GM19239 (cell line): ENCODE measurements at places on chromosomes 7 and 10.

GRCh38 chr7:2894118-2894940 lies 50.2 kb upstream of the GNA12 start:
- peak; percentile 56 for DNase-seq

- no peak for DNase-seq
Observed at GRCh38 chr10:87733081-87733480, 73.4 kb downstream of the PAPSS2 start.

- DNase-seq: no peak
Observed at GRCh38 chr7:100613412-100614175, 1.3 kb downstream of the MOSPD3 start.

DNA sequence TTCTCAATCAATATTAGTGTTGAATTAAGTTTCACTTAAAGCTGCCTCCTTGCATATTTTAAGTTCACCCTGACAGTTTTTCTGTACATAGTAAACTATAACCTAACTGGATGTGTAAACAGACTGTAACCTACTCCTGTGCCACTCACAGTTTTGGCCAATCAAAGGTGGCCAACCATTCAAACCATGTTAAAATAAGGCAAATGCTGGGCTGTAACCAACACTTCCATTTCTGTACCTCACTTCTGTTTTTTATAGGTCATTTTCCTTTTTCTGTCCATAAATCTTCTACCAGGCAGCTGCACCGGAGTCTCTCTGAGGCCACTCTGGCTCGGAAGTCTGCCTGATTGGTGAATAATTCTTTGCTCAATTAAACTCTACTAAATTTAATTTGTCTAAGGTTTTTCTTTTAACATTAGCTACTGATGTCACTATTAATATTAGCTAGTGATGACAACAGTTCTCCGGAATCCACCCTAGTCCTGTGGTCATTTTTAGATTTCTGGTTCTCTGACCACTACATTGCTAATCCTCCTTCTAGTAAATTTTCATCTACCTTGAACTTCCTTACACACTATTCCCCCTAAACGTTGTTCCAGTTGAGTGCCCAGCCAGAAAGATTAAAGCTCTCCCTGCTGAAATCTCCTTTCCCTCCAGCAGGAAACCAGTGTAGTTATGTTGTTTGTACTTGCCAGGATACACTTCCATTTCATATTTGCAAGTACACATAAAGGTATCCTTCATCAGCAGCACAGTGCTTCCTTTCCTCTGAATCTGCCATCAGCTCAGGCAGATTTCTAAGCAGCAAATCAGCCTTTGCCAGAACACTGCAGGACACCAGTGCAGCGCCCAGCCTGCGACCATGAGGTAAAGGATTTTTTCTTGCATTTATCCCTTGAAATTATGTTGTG lies 18.6 kb upstream of the IFIT2 start:
- no peak for DNase-seq

DNA sequence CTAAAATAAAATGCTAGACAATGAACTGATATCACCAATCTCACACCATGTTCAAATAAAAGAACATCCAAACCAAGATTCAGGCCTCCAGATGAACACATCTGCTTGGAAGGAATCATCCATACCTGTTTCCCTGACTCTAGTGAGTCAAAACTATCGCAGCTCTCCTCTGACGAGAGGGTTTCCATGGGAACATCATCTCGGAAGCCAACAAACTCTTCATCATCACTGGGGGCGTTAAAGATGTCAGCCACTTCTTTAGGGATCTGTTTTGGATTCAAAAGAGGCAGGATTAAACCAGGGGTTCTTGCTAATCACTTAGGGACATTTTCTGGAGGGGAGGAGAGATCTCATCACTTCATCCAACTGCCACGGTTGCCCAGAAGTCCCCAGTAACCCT lies 29.1 kb downstream of the CDCA7L start:
- DNase-seq: no peak

- DNase-seq: no peak
Observed at GRCh38 chr10:110491346-110491745, 6.4 kb upstream of the DUSP5 start.

DNA sequence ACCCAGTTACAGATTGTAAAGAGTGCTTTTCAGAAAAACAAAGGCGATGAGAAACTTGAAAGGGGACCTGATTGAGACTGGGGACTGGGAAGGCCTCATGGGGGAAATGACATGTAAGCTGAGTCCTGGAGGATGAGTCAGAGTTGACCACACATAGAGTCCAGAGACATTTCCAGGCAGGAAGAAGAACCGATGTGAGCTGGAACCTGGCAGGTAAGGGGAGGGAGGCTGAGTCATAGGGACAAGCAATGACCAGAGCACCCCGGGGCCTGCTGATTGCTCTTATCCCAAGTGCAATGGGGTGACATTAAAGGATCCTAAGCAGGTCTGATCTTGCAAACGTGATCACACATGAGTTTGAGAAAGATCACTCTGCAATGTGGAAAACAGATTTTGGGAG lies 11.7 kb downstream of the TLL2 start:
- no peak for DNase-seq

DNA sequence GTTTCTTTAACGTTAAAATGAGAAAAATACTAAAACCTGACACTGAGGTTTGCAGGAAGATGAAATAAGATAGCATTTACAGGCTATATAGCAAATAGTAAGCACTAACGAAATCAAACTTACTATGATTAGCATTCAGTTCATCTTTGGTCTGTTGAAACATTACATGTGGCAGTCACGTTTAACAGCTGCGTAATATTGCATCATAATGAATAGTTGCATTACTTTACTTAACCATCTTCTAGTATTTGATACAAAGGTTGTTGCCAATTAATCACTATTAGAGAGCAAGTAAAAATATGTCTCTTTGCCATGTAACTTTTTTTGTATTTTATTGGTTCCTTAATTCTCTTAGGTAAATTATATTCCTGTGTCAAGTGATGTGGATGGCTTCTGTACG lies 131.8 kb upstream of the GHITM start:
- DNase-seq: no peak

DNA sequence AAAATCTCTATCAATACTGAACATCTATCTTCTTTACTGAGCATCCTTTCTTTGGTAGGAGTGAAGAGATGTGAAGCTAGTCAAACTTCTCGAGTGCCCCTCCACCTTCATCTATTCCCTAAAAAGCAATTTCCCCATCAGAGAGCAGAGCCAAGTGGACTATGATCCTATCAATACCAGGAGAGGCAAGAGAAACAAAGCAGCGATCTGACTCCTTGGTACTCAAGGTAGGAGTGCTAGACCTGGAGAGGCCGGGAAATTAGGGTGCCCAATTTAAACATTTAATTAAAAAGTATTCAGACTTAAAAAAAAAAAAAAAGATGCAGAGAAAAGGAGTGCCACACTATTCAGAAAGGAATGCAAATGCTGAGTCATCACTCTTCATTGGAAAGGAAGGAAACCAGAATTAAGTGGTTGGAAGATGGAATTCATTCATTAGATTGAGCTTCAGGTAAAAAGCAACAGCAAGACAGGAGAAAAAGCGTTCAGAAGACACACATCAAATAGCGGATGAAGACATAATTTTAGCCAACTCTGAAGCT lies 1.6 kb downstream of the TIAL1 start:
- DNase-seq: no peak

DNA sequence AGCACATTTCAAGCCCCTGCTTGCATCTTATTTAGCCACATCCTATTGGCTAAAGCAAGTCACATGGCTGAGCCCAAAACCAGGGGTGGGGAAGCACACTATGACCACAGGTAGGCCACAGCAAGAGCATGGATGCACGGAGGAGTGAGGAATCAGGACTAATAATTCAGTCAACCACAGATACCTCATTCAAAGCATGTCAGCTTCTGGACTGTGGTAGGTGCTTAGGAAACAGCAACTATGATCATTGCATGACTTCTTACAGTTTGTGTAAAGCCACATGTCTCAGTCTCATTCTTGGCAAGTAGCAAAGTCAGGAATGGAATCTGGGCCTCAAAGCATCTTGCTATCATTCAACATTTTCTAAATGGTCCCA lies 79.0 kb upstream of the EMX2 start:
- no peak for DNase-seq

DNA sequence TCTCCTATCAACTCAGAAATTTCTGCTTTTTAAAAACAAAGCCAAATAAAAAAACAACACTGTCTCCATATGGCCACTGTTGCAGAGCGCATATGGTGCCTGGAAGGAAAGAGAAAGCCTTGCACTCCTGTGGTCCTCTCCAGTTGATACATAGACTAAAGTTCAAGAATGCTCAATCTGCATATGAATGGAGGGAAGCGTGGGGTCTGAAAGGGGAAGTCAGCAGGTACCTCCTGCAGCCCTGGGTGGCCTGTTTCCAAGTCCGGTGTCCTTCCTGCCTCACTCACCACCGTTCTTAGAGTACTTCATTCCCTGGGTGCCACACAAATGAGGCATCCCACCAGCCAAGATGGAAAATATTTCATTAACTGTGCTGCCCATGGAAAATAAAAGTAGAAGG lies 138.3 kb upstream of the PALS2 start:
- DNase-seq: no peak

DNA sequence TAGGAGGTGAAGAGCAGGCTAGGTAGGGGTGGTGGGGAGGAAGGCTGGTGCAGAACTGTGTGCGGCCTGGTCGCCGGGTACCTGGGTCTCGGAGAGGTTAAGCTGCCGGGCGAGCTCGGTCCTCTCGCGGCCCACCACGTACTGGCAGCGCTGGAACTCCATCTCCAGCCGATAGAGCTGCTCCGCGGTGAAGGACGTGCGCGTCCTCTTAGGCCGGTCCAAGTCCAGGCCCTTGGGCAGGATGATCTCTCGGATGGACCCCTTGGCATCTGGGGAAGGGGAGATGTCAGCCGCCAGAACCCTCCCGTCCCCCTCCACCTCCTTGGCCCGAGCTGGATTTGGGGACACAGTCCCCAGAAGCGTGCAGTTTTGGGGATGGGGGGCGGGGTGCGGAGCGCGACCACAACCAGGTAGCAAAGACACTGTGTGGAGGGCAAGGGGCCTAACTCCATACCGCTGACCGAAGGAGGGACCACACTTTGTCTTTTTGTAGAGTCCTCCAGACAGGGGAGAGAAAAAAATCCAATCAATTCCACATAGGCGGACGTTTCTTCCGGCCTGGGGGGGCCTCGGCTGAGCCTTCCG lies 1.6 kb downstream of the VAX1 start:
- no peak for DNase-seq

GRCh38 chr10:71633920-71634319 lies 85.7 kb downstream of the C10orf105 start:
- DNase-seq: no peak
